ENCODE measurements at places on chromosomes 2 and 18.
A peak's percentile ranks its signal among the peaks of the same experiment; 100 is the strongest.

- no peak for DNase-seq
Measured at GRCh38 chr2:143402451-143402850, 273.2 kb downstream of the ARHGAP15 start.

GRCh38 chr2:28071221-28071620 is 180.7 kb downstream of the BABAM2 start:
- no peak for DNase-seq

DNA sequence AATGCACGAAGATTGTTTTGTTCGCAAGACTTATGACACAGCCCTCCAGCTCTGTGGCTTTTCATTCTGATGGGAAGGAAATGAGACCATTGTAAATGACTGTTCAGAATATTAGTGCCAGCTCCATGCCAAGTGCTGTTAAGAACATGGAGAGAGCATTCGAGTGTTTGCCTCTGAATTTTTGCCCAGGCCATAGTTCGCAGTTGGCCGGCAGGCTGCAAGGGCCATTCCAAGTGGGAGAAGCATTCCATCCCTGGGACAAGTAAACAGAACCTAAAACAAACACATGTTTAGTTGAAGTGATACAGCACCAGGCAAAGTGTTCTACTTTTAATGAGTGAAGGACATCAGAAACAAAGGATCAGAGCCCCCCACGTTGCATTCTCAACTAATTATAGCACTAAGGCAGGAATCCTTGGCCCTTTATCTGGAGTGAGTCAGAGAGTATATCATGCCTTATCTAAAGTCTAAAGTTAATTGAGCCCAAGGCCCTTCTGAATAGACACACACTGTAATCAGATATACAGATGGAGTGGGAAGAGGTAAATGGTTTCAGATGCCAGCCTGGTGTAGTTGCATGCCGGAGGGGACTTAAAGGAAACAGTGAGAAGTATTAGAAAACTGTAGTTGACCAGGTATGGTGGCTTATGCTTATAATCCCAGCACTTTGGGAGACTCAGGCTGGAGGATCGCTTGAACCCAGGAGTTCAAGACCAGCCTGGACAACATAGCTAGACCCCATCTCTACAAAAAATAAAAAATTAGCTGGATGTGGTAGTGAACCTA is 53.3 kb downstream of the NEDD4L start:
- DNase-seq = no peak

DNA sequence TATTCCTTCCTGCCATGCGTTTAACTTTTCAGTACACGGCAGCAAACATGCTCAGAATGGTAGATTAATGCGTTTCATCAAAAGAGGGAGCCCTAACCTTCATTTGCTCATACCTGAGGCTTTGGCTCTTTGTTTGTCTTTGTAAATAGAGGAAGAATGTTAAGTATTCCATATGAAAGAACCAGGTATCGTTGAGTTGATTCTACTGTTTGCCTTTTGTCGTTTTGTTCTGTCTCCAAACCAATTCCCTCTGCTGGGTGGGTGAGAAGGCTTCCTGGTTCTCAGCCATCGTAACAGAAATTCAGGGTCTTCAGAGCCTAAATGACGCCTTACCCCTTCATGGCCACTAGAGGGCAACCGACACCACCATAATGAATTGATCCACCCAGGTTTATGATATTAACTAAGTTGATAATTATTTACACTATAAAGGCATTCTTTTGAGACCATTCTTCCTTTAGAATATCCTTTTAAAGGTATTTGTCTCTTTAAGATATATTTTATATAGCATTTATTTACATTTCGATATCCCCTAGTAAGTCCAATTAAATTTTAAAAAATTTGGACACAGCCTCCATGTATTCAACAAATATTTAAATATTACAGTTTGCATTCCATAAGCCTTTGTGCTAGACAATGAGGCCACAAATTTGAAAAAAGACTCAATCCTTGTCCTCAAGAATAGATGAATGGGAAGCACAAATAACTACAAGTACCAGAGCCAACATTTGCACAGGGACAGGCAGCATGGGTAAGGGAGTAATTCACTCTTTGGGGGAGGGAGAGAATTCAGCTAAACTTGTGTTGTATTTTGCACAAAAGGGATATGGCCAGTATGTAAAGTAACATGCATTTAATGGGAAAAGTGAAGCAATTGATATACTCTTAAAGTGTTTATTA is 48.1 kb downstream of the TIMM21 start:
- peak; percentile 59 for DNase-seq

DNA sequence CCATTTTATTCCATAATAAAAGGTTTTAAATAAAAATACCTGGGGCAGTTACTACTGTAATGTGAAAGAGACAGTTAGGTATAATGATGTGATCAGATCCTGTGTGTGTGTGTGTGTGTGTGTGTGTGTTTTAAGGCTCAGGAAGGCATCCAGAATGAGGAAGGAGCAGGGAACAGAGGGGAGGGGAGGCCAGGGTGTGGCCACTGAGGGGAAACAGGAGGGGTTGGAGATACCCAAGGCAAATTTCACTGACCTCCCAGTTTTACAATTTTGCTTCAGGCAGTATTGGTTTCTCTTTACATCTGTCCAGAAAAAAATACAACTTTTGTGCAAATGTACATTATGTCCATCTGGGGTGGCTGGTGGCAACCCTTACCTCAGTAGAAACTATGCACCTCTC is 163.5 kb upstream of the FBXO11 start:
- DNase-seq = no peak

GRCh38 chr2:237471438-237472186 is 15.4 kb upstream of the MLPH start:
- DNase-seq = no peak

- no peak for DNase-seq
Measured at GRCh38 chr2:195148004-195148403, 509.0 kb upstream of the SLC39A10 start.

DNA sequence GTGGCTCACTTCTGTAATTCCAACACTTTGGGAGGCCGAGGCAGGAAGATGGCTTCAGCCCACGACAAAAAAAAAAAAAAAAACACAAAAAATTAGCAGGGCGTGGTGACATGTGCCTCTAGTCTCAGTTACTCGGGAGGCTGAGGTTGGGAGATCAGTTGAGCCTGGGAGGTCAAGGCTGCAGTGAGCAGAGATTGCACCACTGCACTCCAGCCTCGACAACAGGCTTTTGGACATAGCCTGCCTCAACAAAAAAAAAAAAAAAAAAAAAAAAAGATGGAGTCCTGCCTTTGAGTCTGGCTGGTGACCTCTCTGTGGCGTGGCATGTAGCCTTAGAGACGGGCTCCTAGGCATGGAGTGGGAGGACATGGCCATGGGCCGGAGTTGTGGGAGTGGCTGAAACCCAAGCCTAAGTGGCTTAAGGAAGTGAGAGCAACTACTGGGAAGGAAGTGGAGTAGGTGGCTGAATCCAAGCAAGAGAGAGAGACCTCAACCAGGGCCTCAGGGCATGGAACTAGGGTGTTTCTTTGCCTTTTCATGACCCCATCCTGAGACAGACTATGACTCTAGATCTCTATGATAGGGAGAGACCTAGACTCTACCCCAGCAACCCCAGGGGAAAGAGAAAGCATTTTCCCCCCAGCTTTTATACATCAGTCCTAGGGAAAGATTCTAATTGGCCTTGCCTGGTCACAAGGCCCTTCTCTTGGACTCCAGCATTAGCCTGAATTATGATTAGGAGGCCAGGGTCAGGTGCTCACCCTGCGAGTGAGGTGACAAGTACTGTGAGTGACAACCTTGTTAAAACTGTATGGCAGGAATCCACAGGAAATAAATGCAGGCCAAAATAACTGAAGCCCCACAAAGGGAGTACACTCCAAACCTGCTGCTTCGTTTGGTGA is 34.2 kb downstream of the NPAS2 start:
- DNase-seq = no peak

- no peak for DNase-seq
Measured at GRCh38 chr2:109521233-109522062, 92.3 kb downstream of the SEPTIN10 start.
